ENCODE measurements at places on chromosomes 13 and 19.

GRCh38 chr13:35675651-35676050 is 199.2 kb upstream of the MAB21L1 start:
- DNase-seq, result peak; percentile 60

DNA sequence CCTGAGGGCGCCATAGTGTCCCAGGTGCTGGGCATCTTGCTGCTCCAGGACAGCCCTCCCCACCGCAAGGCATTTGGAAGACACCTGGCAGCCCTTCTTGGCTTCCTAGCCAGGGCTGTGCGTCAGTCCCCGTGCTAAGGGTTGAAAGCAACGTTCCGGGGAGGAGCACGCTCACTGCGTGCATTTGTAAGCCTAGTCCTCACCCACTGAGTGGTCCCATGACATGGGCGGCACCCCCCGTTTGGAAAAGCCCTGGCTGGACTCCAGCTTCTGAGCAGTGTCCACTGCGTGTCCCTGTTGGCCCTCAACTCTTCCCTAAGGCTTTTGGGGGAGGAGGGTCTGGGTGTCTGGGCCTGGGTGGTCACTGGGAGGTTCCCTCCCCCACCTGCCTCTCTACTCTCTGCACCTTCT is 76.3 kb upstream of the GPR183 start:
- no peak for DNase-seq

DNA sequence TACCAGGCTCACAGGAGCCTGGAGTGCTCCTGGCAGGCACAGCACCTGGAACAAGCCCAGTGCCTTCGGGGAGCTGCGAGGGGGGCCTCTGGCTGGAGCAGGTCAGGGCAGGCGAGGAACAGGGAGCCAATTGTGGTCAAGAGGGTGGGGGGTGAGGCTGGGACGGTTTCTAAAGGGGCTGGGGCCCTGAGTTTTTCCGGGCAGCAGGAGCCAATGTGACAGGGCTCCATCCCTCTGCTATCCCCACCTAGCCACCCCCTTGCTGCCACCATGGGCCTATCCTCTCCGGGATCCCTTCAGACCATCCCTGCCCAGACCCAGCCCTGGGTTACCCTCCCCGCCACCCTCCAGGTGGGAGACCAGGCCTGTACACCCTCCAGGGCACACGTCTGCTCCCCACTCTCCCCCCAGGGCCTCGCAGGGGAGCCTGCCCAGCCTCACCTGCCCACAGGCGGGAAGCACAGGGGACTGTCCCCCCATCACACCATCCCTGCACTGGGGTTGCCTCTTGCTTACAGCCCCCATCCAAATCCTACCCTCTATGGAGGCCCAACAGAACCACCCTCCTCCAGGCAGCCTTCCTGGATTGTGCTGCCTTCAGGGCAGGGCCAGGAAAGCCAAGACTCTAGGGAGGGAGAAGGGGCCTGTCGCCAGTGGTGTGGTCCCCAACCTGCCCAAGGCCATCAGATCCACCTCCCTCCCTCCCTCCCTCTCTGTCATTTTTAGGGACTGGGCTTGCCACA is 121.0 kb downstream of the URI1 start:
- no peak for DNase-seq

- DNase-seq, result no peak
These were observed 392.5 kb downstream of the DIAPH3 start for GRCh38 chr13:59771272-59771671.

DNA sequence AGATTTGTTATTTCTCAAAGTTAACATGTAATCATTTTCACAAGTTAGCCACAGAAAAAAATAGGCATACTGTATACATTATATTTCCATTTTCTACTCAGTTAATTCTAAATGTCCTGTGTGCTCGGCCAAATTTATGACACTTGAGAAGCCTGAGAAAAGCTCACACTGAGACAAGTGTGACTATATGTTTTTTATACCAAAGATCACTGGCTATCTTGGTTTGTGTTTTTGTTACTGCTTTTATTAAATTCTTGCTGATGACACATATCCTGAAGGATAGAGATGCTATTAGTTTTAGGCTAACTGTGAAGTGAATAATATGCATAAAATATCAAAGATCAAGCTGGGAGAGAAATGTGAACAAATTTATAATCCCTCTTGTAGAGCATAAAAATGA is 49.3 kb upstream of the IL17D start:
- DNase-seq, result no peak

- no peak for DNase-seq
These were observed 286.1 kb downstream of the SPRY2 start for GRCh38 chr13:80054806-80055205.

- no peak for DNase-seq
These were observed 531.7 kb downstream of the MYO16 start for GRCh38 chr13:109160887-109161669.

- DNase-seq, result no peak
These were observed 86.5 kb upstream of the UBL3 start for GRCh38 chr13:29936956-29937355.

GRCh38 chr13:48369988-48370387 is 42.9 kb downstream of the LPAR6 start:
- DNase-seq, result no peak

DNA sequence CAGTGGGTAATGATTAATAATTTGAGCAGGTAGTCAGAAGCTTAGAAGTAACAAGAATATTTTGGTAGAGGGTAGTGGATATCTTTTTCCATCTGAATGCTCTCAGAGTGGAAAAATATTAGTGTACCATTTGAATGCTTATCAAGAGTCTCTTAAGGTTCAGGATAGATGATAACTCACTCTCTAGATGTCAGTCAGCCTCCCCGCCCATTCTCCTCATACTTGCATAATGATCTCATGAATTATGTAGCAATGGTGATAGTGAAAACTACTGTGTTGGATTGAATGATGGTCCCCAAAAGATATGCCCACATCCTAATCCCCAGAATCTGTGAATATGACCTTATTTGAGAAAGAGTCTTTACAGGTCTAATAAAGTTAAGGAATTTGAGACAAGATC is 132.7 kb upstream of the KLF12 start:
- no peak for DNase-seq

DNA sequence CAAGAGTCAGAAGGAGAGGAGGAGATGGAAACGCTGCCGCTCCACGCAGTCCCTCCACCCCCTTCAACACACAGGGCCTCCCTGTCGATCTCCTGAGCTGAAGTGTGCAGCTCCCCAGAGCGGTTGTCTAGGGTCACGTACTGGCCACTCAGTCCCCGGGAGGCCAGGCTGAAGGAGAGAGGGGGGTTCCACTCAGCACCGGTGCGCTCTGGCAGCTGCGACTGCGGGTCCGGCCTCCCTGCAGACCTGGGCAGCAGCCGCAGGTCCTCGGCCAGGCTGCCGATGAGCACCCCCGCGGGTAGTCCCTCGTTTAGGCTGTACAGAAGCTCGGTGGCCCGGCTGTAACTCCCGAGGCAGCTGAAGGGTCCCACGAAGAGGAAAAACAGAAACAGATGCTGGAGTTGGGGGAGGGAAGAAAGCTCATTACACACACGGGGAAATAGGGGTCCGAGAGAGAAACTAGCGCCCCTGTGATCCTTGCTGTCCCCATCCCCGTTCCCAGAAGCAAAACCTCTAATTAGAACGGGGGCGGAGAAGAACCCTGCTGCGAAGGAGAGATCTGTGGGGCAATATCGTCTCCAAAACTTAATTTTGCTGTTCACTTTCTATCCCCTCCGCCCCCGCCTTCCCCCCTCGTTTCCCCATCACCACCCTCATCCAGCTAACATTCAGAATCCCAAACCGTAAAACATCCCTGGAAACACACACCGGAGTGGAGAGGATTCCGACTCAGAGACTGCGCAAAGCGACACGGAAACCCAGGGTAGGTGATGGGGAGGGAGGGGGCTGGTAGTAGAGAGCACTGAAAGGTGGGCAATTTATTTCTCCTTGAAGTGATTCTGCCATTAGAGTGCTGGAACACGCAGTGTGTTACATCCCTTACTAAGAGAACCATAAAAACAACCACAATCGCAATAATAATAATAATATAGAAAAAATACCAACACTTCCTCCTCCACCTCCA is 1.8 kb downstream of the PCDH20 start:
- no peak for DNase-seq

GRCh38 chr13:101530293-101530692 is 77.8 kb downstream of the ITGBL1 start:
- DNase-seq, result no peak

DNA sequence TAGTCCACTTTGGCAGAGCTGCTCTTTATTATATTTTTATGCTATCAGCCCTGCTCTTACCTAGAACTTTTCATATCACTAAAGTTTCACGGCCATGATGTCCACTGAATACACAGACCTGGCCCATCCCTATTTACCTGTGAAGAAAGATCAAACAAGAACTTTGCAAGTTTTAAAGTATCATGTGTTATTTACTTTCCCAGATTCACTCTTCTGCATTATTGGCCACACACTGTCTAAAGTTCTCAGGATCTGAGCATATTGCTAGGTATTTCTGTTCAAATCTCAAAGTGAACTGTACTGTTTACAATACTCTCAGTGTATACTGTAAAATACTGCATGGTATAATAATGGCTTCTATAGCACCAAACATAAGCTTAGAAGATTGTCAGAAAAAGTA is 405.2 kb downstream of the KLF12 start:
- no peak for DNase-seq

DNA sequence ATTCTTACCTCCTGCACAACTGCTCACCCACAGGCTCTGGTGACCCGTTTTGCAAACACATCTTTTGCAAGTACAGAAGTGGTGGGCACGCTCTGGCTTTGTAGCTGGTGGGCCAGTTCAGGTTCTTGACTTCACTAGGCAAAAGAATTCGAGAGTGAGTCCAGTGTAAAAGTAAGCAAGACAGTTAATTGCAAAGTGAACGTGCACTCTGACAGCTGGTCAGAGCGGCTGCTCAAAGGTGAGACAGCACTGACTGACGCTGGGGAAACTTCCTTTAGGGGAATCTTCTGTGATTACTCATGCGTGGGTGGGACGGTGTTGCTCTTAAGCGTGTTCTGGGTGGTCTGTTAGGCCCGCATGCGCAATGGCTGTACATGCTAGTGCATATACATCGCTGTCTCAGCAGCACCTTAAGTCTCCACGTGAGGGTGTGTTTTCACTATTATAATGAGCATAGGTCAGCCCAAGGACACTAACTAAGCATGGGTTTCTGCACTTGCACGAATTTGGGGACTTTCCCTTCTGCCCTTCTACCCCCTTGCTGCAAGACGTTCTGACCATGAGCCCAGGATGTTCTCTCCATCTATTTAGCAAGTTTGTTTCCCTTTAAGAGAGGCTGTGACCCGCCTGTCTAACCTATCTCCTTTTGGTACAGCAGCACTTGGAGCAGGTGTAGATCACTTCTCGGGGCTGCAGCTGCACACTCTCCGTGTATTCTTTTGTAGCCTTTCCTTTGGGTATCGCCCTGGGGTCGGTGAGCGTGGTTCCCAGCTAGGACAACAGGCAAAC is 30.2 kb upstream of the CD33 start:
- no peak for DNase-seq

- no peak for DNase-seq
These were observed 6.7 kb upstream of the JUND start for GRCh38 chr19:18287836-18288772.

GRCh38 chr19:52725528-52725961 is 9.3 kb downstream of the ZNF611 start:
- no peak for DNase-seq

DNA sequence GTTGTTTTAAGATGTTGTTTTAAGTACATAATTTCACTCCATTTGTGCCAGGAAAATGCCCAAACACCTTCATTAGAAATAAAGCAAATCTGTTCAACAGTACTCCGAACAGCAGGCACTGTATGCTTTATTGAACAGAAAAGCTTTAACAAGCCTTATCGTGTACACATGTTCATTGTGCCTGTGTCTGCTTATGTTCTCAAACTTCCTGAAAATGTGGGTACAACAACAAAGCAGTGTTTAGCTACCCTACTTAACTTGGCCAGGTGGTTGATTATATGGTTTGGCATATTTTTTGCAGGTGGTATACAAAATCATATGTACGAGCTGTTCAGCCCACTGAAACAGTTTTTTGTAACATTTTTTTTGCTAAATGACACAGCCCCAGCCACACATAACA is 718.0 kb downstream of the DACH1 start:
- DNase-seq, result peak; percentile 82

GRCh38 chr13:33868343-33868994 is 50.5 kb downstream of the RFC3 start:
- no peak for DNase-seq

- DNase-seq, result no peak
These were observed 86.1 kb downstream of the KLF12 start for GRCh38 chr13:74047931-74048600.

GRCh38 chr13:34506796-34507195 is 435.3 kb upstream of the NBEA start:
- no peak for DNase-seq

- no peak for DNase-seq
These were observed 86.8 kb upstream of the VSTM2B start for GRCh38 chr19:29439021-29439420.

DNA sequence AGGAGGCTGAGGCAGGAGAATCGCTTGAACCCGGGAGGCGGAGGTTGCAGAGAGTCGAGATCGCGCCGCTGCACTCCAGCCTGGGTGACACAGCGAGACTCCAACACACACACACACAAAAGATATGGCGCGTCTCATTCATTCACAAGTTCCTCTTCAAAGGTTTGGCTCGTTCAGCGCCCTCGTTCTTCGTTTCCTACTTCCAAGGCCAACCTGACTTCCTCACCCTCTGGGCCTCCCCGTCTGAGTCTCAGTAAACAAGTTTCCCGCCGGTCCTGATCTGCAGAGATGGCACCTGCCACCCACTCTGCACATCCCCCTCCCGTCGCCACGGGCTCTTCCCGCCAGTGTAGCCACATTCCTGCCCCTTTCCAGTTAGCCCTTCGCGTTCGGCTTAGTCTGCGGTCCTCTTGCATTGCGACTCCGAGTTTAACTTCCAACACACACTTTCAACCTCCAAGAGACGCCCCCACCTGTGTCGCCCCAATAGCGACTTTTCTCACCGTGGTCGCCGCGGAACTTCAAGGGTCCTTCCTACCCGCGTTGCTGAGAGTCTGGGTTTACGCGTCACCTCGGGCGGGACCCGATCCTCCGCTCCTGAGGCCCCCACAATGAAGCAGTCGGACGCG is 1.3 kb upstream of the BSG start:
- no peak for DNase-seq

DNA sequence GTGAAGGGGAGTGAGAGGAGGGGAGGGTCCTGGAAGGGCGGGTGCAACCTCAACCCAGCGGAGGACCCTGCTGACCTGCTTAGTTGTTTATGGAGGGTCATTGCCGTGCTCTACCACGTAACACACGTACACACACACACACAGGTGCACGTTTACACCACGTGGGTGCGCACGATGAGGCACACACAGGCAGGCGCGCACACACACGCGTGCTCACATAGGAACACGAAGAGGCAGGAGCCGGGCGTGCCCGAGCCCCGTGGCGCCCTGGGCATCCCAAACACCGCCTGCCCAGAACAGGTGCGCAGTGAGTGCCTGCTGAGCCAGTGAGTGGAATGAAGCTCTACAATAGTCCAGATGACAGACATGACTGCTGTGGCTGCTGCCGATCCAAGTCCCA is 11.2 kb upstream of the MADCAM1 start:
- DNase-seq, result no peak
